PC-3 (cell line): ENCODE measurements at places on chromosomes 12 and 14. TPM values are rescaled to one million over a fixed set of nuclear protein-coding genes. Genes with fewer than 3 reads are reported as not detected.

RERG gene
- total RNA-seq = not detected in 2 replicates

GRCh38 chr12:130953771-130954543, at the start of gene ADGRD1:
ADGRD1 (plus strand) TSS chr12:130953907; CDS start chr12:130954466, 559 bp downstream.
- DNase-seq = no peak

TSPAN11 gene
- total RNA-seq = not detected in 2 replicates

GRCh38 chr14:105690671-105691070, 164.3 kb downstream of the TMEM121 start:
- DNase-seq = no peak

APOF gene
- not detected in 2 replicates for total RNA-seq

GRCh38 chr12:70353780-70354660, 12.1 kb upstream of the KCNMB4 start:
- no peak for DNase-seq

DNA sequence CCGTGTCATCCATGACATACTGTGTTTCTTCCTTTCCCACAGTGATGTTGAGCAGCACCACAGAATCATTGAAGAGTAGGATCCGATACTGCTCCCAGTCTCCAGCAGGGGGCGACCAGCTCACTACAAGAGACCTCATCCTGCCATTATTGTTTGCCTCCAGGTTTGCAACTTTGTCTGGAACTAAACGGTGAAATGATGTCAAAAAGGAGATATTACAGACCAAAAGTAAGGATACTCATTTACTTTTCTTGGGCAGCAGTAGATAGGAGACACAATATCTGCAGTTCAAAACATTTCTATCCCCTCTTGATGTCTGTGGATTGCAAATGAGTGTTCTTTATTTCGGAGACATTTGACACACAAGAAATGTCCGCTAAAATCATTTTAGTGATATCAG, 47.2 kb downstream of the PTPRB start:
- peak; percentile 74 for DNase-seq

GRCh38 chr12:113133666-113134065, 1.9 kb downstream of the RASAL1 start:
- DNase-seq = no peak

TAS2R50 gene
- total RNA-seq = 0.29 and 1.5 TPM in 2 replicates

DNA sequence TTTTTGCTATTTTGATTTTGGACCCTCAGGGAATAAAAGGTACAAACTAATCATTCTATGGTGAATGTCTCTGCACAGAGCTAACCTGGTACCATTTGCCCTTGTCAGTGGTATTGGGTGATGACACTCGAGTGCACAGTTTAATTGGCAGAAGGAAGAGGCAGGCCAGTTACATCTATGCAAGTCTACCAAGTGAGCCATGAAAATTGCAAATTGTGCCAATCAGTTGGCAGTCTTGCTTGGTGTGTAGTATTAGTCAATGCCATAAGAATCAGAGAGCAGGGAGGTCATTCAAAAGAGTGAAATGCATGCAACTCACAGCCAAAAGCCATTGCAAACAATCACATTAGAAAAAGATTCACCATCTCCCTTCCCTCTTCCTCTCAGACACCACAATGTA, 479.6 kb downstream of the ADAMTS20 start:
- no peak for DNase-seq

MFAP5 gene
- not detected in 2 replicates for total RNA-seq

- DNase-seq = no peak
Observed at GRCh38 chr14:94426526-94426925, 26.1 kb downstream of the SERPINA11 start.

LMO3 gene
- total RNA-seq = 2.3 TPM in 1 of 2 replicates, not detected in the other

DRAM1 gene
- 4.0 and 5.2 TPM in 2 replicates for total RNA-seq

ZFYVE1 gene
- total RNA-seq = 10.5 and 13.0 TPM in 2 replicates

IGFBP6 gene
- total RNA-seq = 256 and 299 TPM in 2 replicates

FOXG1 gene
- total RNA-seq = not detected in 2 replicates

DNA sequence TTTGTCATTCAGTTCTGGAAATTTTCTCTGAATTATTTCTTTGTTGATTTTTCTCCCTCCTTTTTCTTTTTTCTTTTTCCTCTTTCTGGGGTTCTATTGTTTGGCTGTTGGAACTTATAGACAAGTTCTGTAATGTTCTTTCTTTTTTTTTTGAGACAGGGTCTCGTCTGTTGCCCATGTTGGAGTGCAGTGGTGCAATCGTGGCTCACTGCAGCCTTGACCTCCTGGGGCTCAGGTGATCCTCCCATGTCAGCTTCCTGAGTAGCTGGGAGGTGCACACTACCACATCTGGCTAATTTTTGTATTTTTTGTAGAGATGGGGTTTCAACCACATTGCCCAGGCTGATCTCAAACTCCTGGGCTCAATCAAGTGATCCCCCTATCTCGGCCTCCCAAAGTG, 30.1 kb upstream of the TBC1D30 start:
- DNase-seq = no peak

GRCh38 chr14:93857081-93857480, 68.8 kb upstream of the PRIMA1 start:
- DNase-seq = no peak

CD4 gene
- 0.23 TPM in 1 of 2 replicates, not detected in the other for total RNA-seq

DNA sequence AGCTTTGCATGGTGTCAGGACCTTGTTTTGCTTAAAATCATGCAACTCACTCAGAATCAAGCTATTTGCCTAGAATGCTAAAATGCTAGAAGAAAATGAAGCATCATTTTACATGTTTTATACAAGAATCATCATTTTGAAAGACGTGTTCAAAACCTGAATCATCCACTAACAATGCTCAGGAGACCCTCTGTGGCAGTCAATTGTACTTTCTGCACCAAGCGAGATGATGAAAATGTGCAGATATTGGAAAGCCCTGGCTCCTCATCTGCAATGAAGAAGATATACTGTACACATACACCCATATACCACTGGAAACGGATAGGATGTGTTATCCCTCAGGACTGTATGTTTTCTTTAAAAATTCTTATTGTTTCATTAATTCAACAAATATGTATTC, 92.7 kb downstream of the DYRK2 start:
- no peak for DNase-seq

PTCSC3 gene
- total RNA-seq = not detected in 2 replicates

DNA sequence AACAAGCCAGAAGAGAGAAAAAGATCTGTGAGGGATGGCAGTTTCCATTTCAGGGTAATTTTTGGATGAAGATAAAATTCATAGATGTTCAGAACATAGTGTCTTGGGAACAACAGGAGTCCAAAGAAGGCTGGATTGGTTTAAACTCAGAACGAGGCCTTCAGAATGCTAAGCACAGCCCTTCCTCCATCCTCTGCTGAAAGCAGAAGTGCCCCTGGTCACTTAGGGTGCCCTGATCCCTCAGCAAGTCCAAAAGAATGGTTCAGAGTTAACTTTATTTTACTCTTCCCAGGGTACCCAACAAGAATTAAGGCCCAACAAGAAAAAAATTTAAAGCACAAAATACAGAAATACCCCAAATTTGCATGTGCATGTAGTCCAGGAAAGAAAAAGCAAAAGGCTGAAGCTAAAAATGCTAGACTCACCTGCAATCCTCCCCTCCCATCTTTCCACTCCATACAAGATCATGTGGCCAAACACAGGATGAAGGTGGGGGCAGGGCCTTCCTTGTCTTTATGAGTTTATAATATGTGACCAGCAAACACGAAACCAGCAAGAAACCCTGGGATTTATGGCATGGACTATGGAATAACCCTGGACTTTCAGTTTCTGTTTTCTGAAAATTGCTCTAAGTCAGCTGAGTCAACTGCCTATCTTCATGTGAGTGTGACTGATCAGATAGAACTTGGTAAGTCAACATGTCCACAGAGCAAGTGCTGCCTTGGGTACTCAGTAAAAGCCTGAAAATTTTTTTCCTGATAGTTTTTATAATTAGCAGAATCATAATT, 21.2 kb downstream of the MAX start:
- DNase-seq = no peak

- DNase-seq = peak; percentile 25
Observed at GRCh38 chr12:79933532-79934264, 1.2 kb downstream of the PPP1R12A start.

DNA sequence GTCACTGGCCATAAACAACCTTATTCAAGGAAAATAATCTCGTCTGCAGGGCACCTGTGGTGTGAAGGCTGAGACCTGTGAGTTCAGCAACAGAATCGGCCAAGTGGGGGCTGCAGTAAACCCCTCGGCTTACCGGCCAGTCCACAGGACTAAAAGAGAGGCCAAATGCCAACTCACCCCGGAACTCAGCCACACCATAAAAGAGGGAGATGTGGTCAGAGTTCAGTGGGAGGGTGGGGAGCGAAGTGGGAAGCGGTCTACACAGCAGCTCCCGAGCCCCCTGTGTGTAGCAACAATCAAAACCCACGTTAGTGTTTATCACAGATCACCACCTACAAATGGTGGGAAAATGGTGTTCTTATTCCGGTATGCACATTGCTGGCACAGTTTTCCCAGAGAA, 153.0 kb downstream of the PIWIL1 start:
- no peak for DNase-seq

GRCh38 chr12:116881325-116881876, at the start of gene HRK:
HRK (minus strand) TSS chr12:116881441; CDS start chr12:116881307, 134 bp downstream.
- DNase-seq = no peak

- no peak for DNase-seq
Observed at GRCh38 chr12:13273850-13274249, 77.3 kb downstream of the EMP1 start.

GRCh38 chr14:64649383-64649998, 54.7 kb upstream of the PLEKHG3 start:
- no peak for DNase-seq

DNA sequence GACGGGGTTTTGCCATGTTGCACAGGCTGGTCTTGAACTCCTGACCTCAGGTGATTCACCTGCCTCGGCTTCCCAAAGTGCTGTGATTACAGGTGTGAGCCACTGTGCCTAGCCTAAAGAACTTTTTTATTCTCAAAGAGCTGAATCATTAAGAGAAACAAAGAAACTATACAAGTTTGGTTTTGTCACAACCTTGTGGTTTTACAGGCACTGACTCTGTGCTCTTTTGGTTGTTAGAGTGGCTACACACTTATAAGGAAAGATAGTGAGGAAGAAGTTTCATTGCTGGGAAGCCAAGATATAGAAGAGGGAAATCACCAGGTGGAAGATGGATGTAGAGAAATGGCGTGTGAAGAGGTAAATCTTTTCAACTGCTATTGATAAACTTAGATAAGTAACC, 10.1 kb upstream of the DNAH10 start:
- DNase-seq = no peak

GRCh38 chr12:88805286-88805685, 225.0 kb upstream of the KITLG start:
- DNase-seq = no peak

DNA sequence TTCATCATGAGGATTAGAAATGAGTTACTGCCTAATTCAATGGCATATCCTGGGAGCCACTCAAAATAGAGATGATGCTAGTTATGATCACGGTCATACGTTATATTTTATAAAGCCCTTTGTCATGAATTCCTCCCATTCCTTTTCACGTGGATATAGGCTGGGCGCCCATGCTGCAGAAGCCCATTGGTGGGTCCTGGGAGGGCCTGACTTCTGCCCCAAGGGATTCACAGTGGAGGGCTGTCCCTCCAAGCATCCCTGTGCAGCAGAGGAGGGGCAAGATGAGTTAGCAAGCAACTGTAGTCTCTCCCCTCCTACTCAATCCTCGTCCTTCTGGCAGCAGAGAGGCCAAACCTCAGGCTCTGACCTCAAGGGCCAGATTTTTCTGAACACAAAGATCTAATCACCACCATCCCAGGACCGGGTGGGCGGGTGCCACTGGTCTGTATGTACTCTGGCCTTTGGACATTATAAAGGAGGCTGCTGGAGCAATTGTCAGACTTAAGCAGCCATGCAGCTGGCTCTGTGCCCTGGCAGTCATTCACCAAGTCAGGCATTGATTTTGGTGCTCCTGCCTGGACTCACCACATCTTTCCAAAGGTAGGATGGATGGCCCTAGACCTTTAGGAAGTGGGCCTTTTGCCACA, 8.6 kb downstream of the GLTP start:
- DNase-seq = no peak

GRCh38 chr14:25953532-25954139, 644.2 kb downstream of the NOVA1 start:
- peak; percentile 40 for DNase-seq

GALNT6 gene
- total RNA-seq = 93.4 and 101 TPM in 2 replicates

DNA sequence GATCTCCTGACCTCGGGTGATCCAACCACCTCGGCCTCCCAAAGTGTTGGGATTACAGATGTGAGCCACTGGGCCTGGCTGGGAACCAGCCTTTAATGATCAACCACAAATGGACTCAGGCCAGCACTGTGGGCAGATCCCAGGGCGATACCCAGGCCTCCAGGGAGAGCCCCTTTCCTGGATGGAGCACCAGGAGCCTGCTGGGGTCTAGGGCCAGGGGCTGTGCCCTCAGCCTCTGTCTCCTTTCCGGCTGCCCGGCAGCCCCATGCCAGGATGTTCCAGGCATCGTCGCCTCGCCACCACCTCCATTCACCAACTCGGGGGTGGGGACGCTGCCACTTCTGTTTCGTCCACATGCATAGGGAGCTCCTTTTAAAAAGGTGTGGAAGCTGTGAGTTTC, 2.3 kb downstream of the ADGRD1 start:
- no peak for DNase-seq

DNA sequence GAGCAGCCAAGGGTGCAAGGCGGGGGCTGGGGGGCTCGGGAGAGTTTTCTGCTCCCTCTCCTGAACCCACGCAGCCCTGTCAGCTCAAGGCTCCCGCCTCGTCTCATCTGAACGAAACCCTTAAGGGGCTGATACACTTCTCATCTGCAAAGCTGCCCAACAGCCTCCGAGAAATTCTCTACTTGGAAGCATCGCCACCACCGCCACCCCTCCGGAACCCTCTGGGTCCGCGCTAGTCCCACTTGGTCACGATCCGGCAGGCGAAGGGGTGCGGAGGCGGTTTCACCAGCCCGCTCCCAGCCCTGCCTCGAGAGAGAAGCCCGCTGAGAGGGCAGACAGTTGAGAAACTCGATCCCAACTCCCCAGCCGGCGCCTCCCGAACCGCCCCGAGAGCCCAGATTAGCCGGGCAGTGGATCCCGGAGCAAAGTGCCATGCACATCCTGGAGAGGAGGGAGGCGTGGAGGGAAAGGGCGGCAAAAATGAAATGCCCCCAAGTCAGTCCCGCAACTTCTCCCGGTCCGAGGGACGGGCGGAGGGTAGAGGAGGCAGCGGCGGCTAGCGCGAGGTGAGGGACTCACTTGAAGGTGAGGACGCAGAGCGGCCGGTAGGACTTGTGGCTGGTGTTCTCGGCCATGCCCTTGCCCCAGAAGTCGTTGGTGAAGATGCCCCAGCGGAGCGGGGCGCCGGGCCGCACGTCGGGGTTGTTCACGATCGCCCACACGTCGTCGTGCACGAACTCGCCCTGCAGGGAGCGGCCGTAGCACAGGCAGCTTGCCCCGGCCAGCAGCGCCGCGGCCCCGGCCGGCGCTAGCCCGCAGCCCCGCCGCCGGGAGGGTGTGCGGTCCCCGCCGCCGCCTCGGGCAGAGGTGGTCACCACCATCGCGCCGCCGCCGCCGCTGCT, 620 bp downstream of the TMTC1 start:
- peak; percentile 14 for DNase-seq

CRACR2A gene
- total RNA-seq = not detected in 2 replicates

- DNase-seq = no peak
Observed at GRCh38 chr12:80213871-80214270, 114.5 kb downstream of the OTOGL start.

DNA sequence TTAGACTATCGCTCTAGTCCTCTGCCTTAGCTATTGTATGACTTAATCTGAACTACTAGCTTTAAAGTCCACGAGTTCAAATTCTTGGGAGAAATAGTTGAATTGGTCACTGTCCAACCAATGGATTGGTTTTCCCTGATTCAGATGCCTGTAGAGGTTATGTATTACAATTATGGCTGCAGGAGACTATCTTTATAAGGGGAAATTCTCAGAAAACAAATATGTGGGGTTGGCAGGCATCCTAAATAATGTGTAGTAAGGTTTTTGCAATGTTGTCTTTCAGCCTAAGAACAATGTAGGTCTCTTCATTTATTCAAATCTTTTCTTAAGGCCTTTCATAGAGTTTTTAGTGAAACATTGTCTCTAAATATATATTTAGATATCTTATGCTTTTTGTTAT, 26.9 kb downstream of the MYRFL start:
- DNase-seq = peak; percentile 74
